ENCODE measurements at places on chromosomes 3 and 15.

GRCh38 chr3:167102071-167102470, 278.0 kb downstream of the ZBBX start:
- no peak for DNase-seq

GRCh38 chr15:34701536-34701935, 53.3 kb downstream of the GJD2 start:
- peak; percentile 13 for DNase-seq

DNA sequence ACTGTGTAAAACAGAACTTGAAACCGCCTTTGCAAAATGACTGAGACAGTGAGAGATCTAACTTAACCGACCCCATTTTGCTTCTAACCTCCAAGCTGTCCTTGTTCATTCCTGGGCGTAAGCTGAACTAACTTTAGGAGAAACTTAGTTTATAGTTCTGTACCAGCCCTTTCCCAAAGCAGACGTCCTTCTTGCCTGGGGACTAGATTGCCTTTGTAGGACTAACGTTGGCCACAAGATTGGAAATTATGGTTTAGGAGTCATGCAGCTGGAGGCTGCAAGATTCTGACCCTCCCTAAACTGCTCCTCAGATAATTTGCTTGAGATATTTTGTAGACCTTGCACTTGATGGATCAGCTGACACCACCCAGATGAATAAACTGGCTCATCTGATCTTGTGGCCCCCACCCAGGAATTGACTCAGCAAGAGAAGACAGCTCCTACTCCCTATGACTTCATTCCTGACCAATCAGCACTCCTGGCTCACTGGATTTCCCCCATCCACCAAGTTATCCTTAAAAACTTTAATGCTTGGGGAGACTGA, 219.9 kb upstream of the PROK2 start:
- no peak for DNase-seq

GRCh38 chr3:151792411-151792810, 21.5 kb upstream of the AADAC start:
- peak; percentile 30 for DNase-seq

GRCh38 chr3:183288117-183288516, 35.1 kb downstream of the B3GNT5 start:
- DNase-seq = no peak

DNA sequence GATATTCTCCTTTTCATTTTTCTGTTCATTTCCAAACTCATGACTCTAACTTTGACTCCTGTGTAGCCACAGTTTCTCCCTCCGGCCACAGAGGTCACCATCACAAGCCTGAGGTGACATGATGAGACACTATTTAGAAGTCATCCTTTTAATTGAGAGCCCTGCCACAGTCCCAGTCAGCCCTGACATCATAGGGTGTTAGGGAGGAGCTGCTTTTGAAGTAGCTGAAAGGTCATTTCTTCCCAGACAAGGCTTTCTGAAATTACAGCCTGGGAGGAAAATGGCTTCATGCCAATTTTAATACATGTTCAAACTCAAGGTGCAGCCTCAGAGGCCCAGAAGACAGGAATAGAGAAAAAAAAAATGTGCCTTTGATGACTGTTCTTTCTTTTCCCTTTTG, 532.8 kb upstream of the TGFBR2 start:
- no peak for DNase-seq

- peak; percentile 55 for DNase-seq
These were observed 731 bp downstream of the ZNF710 start for GRCh38 chr15:90001683-90002427.

- DNase-seq = no peak
These were observed 90.2 kb downstream of the GHSR start for GRCh38 chr3:172357850-172358754.

DNA sequence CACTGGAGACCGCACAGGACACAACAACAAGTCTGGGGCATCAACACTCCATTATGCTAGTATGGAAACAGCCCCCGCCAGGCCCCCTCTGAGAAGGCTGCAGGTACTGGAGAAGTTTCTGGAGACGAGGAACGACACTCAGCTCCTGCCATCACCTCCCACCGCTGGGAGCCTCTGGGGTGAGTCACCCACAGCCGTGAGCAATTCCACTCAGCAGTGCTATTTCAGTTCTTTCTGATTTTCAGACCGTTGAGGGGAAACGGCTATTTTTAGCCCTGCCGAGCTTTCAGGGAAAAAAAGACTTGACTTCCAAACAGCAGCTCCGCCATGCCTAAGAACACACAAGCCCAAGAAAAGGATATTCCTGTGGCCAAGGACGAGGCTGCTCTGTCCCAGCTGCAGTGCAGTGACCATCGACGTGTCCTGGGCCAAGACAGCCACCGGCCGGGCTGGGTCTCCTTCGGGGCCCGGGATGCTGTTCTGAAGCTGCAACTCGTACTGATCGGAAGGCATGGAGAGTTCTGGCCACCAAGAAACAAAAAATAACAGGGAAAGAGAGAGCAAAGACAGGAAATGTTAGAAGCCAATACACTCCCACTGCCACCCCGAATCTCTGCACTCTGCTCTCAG, 40.8 kb downstream of the NUP210 start:
- peak; percentile 27 for DNase-seq

DNA sequence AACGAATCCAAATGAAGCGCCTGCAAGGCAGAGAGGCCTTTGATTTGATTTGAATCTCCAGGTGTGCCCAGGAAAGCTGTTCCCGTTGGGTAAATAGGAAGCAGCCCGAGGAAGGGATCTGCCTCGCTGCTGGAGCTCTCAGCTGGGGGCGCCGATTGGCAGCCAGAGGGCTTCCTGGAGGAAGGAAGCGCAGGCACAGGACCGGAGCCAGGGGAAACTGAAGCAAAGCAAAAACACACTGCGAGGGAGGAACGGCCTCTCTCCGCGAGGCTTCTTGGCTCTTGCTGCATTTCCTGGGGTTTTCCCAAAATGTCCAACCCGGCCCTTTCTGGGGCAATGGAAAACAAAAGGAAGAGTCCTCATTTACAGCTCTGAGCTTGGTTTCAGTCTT, 80.3 kb downstream of the TMEM266 start:
- no peak for DNase-seq

Data from stomach (tissue), 19 donors.